ENCODE measurements at places on chromosomes 11 and 22. TPM values are rescaled to one million over a fixed set of nuclear protein-coding genes. Genes with fewer than 3 reads are reported as not detected.

GAS2 gene
- total RNA-seq, result 0.56 TPM

FOLR3 gene
- not detected for total RNA-seq

PATE2 gene
- total RNA-seq, result not detected

HTR3A gene
- not detected for total RNA-seq

PATE4 gene
- not detected for total RNA-seq

WBP2NL gene
- not detected for total RNA-seq

GRM5 gene
- under 0.01 TPM for total RNA-seq

MYRF gene
- total RNA-seq, result 0.28 TPM

CRY2 gene
- total RNA-seq, result 8.2 TPM

MAPK8IP1 gene
- 3.1 TPM for total RNA-seq

PRG3 gene
- not detected for total RNA-seq

SLC22A12 gene
- not detected for total RNA-seq

DNA sequence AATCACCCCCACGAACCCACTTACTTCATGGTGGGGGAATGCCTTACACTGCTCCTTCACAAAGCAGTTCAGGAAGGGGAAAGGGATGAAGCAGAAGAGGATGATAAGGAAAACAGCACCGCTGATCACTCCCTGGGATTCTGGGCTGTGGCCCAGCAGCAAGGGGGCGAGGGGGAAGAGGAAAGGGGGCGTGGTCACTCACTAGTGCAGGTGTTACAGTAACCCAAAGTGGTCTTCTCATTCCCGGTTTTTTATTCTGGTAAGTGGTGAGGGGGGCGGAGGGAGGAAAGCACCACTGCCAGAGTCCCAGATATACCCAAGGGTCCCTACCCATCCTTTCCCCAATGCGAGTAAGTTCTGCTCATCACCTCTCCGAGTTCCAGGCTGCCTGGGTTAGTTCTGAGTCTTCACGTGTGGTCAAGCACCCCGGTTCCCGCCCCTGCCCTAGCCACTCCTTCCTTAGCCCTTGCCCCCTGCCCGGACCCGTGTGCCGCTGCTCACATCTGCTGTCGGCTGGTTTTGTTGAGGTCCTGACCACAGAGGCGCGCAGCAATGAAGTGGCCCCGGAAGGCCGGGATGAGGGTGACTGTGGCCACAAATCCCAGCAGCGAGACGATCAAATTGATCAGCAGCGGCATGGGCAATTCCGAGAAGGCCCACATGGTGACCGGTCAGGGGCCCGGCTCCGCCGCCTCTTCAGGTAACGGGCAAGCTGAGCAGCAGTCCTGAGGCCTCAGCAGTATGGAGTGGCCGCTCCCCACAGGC, 477 bp downstream of the DPAGT1 start:
- no peak for DNase-seq

DNA sequence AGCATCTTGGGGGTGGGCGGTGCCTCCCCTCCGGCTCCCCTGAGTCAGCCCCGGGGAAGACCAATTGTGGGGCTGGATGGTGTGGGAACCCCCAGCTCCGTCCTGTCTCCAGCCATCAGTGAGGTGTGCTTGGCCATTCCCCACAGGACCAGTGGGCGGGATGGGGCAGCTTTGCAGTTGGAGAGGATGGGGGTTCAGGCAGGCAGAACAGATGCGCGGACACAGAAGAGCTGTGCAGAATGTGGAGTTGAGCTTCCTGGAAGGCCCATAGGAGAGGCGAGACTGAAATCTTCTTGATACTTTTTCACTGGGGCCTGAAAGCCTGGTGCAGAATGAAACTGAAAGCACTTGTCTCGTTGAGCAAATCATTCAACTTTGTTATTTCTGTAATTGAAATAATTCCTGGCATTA, 23.8 kb downstream of the PARVB start:
- DNase-seq, result no peak

DNA sequence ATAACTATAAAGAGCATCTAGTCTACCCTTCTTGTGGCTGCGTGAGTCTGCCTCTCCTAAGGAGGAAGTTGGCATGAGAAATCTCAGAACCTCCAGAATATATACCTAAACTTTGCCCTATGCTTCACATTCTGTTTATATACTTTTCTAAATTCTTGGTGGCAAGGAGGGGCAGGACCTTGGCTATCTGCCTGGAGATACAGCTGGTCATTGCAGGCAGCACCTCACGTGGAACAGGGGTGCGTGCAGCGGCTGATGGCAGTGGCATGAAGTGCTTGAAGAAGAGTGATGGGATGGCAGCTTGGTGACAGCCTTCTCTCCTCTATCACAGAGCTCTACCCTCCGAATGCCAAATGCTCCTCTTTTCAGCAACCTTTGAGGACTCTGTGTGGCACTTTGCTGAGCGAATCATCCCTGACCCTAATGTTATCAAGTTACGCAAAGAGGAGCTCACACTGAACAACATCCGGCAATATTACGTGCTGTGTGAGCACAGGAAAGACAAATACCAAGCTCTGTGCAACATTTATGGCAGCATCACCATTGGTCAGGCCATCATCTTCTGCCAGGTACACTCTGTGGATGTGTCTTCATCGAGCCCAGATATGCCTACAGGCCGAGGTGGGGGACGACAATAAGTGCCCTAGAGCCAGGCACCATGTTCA, 12.5 kb downstream of the DDX25 start:
- no peak for DNase-seq

DNA sequence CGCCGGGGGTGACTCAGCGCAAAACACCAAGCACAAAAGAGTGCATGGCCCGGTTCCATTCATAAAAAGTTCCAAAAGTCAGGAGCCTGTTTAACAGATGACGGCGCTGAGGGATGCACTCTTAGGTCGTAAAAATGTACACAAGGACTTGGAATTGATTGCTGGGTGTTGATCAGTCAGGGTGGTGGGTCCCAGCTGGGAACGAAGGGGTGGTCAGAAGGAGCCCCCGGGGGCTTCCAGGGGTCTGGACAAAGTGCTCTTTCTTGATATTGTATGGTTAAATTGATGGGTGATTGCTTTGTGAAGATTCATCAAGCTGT, 20.7 kb downstream of the IFITM10 start:
- no peak for DNase-seq

GRCh38 chr11:5274395-5274794, 4.7 kb upstream of the HBE1 start:
- DNase-seq, result no peak

GRCh38 chr11:94117871-94118270, 10.8 kb upstream of the PANX1 start:
- DNase-seq, result no peak

GRCh38 chr11:129458278-129458677, 82.6 kb downstream of the BARX2 start:
- DNase-seq, result no peak

DNA sequence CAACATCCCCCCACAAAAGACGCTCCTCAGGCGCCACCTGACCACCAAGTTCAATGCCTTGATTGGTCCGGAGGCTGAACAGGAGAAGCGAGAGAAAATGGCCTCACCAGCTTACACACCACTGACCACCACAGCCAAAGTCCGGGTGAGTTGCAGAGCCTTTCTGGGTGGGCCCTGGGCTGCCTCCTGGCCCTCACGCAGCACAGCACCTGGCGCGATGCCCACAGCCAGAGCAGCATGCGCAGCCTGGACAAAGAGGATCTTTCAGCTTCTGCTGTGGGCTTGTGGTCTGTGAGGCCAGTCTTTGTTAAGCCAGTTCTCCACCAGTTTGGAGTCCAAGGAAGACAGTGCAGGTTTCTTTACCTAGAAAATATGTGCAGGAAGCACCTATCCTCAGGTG, 21.6 kb downstream of the CYB5R2 start:
- no peak for DNase-seq

DNA sequence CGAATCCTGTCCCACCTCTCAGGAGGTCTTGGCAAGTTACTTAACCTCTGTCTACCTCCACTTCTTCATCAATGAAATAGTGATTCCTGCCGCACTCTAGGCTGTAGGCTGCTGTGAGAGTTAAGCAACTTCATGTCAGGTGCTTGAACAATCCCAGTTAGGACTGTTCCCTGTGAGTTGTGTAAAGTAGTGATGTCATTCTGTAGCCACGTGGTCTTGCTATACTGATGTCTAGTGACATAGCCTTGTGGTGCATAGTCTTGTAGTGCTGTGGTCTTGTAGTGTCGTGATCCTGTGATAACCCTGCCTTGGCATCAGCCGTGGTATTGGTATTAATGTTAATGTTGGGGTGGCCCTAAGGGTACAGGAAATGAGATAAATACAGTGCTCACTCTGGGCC, 30.3 kb upstream of the PRR5 start:
- DNase-seq, result no peak

GRCh38 chr11:64226507-64227051, 505 bp downstream of the NUDT22 start:
- DNase-seq, result peak; percentile 21

- no peak for DNase-seq
Observed at GRCh38 chr11:64318766-64319761, 1.1 kb downstream of the PRDX5 start.

- DNase-seq, result no peak
Observed at GRCh38 chr22:46560696-46561295, 23.4 kb upstream of the CELSR1 start.

- DNase-seq, result no peak
Observed at GRCh38 chr11:1041936-1042608, 5.6 kb upstream of the MUC6 start.

DNA sequence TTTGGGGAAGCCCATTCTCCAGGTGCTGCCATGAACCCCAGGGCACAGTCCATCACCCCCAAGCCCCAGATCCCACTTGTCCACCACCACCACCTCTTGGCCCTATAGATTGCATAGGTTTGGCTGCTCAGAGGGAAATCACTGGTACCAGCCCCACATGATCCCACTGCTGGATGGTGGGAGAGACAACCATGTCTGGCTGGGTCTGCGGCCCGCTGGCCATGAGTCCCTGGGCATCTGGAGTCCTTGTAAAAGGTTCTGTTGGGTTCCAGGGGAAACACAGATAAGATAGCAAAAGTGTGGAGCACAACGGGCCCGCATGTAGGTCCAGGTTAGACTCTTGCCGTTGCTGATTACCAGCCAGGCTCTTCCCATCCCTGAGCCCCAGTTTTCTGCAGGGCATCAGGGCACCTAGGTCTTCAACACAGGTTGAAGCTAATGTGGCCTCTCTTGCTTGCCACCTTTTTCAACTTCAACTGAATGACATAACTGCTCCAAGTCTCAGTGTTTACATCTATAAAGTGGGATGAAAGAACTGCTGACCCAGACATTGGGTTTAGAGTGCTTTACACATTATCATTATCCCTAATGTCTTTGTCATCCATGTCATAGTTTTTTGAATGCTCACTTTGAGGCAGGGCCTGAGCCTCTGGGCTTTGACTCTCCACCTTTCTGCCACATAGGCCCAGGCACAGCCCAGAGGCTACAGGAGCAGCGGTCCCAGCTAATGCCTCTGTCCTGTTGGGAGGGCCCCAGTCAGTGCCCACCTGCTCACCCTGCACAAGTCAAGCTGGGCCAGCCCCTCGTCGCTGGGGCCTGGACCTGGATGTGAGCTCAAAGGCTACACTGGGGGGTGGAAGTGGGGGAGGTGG, 1.0 kb upstream of the TANGO2 start:
- DNase-seq, result no peak

- DNase-seq, result no peak
Observed at GRCh38 chr11:15419696-15420095, 305.0 kb downstream of the INSC start.

DNA sequence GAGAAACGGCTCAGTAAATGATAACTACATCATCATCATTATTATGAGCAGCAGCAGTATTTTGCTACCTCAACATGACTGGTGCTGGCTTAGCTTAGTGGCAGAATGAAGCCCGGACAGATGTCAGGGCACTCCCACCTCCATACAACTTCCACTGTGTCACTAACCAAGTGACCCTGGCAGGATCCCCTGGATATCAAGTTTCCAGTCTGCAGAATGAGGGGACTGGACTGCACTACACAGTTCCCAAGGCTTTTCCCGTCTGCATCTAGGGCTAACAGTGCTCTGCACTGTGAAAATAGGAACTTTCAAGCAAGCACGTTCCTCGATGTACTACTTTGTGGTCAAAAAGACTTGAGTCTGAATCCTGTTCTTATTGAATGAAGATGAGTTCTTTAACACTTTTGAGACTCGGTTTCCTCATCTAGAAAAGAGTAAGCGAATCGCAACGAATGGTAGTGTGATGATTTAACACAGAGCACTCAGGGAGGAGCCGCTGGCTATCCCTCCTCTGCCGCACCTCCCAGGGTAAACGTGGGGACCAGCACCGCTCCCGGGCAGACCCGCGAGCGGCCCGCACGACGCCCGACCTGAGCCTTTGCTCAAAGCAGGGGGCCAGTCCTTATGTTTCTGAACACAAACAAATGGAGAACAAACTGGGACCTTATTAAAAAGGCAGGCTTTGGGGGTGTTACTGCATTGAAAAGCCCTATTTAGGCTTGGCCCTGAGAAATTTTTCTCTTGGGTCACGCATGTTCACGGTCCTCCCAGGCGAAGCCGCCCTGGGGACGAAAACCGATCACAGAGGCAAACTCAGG, 910 bp downstream of the CLTCL1 start:
- no peak for DNase-seq

DNA sequence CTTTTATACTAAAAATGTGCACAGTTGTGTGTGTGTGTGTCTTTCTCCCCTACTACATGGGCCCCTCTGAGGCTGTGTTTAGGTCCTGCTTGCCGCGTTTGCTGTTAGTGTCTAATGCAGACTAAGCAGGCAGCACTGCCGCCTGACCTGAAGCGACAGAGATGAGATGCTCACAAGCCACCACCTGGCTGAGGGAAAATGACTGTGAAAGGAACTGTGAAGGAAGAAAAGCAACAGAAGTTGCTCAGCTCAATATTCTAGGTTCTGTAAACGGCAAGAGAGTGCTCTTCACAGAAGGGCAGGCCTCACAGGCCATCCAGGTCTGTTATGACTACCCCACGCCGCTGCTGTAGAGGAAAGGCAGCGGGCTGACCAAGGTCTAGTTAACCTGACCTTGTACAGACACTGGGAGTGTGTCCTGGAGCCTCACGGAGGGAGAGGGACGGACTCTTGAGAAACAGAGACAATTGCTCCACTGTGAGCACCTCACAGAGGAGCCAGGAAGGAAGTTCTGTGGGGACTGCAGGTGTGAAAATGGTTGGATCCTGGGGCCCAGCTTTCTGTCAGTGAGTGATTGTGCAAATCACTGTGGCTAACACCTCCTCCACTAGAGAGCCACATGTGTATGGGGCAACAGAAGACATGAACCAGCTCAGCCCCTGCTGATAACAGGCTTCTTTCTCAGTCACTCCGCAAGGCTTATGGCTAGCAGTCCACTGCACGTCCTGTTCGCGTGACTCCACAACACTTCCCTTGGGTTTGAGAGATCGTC, 31.3 kb upstream of the YPEL1 start:
- DNase-seq, result no peak

DNA sequence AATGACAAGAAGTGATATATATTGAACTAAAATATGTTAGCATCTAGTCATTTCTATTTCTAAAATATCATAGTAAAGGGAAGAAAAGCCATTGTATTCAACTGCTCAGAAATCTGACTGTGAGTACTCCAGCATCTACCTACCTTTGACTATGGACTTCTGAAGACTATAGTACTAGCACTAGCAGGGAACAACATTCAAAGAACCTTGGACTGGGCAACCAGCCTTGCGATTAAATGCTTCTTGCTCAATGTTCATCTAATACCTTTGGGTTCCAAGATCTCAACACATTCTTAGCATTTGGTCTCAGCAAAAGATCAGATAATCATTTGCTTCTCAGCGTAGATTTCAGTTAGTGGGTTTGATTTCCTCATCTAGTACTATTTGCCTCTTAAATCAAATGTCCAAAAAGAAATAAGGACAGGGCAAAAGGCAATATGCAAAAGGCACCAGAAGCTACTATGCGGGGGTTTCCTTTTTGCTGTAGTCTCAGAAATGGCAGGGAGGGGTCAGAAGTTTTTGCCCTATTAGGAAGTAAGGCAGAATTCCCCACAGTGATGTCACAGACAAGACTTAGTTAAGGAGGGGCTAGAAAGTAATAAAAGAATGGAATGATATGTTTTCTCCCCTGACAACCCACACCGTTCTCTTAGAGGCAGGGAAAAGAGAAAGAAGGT, 80.6 kb downstream of the GAB2 start:
- DNase-seq, result peak; percentile 27
